Naive thymus-derived CD8-positive, alpha-beta T cell (primary cell): ENCODE measurements at places on chromosomes 4 and X.

GRCh38 chr4:6349896-6350603, 80.4 kb downstream of the WFS1 start:
- DNase-seq = no peak

GRCh38 chr4:38539501-38539900, 124.5 kb upstream of the KLF3 start:
- no peak for DNase-seq

GRCh38 chr4:70591955-70592582, at the start of gene AMBN:
AMBN (plus strand) TSS chr4:70592256; CDS start chr4:70592359, 103 bp downstream.
- DNase-seq = no peak

GRCh38 chrX:51955200-51955599, 61.8 kb downstream of the MAGED1 start:
- DNase-seq = no peak

DNA sequence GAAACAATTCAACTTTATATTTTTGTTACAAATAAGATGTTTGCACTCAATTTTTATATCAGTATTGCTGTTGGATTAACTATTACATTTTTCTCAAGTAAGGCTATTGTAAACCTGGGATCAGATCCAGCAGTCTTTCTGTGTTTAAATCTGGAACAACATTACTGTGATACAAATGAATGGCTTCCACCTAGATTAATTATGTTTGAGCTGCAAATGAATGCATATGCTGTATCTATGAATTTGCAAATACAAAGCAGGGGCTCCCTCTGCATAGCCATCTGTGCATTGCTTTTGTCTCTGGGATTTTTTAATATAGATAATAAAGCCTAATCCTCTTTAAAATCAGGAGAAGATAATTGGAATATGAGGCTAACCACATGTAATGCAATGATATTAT, 69.8 kb upstream of the NEIL3 start:
- no peak for DNase-seq

DNA sequence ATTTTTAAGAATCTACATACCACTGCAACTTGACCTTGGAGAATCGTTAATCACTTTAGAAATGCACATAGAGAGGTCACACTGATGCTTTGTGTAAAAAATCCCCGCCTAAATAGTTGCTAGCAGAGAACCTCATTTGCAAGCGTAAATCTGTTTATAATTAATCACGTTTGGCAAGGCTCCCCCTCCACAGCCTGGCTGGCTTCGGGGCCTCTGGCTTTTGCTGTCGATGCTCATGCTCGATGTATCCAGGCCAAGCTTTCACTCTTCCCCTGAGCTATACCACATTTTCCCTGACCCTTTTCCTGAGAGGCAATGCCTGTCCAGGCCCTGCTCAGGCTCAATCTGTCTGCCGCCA, 23.4 kb downstream of the CYTL1 start:
- DNase-seq = no peak

DNA sequence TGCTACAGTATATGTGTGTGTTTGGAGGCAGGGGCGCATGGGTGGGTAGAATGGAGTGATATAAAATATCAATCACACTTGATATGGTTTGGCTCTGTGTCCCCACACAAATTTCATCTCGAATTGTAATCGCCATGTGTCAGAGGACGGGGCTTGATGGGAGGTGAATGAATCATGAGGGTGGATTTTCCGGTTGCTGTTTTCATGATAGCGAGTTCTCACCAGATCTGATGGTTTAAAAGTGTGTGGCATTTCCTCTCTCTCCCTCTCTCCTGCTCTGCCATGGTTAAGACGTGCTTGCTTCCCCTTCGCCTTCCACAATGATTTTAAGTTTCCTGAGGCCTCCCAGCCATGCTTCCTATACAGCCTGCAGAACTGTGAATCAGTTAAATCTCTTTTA, 14.8 kb downstream of the SOWAHB start:
- DNase-seq = no peak

- no peak for DNase-seq
Observed at GRCh38 chr4:180449395-180449956, 1793.7 kb upstream of the TENM3 start.
